ENCODE measurements at places on chromosomes 3 and 15.

GRCh38 chr15:36172955-36173354, 406.5 kb upstream of the CDIN1 start:
- no peak for DNase-seq

DNA sequence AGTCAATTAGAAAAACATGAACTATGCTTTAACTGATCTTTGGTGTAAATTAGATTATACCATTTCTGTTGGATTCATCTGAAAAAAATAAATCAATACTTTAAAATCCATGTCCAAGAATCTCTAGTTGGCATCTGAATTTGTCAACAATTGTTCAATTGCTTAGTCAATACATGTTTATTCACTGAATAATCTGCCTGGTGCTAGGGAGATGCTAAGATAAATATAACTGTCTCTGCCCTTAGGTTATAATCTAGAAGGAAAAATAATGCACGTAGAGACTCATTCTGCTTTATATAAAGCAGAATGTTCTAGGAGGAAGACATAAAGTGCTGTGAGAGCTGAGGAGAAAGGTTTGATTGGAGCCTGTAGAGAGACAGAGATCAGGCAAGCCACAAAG, 537.2 kb upstream of the IL12A start:
- no peak for DNase-seq

DNA sequence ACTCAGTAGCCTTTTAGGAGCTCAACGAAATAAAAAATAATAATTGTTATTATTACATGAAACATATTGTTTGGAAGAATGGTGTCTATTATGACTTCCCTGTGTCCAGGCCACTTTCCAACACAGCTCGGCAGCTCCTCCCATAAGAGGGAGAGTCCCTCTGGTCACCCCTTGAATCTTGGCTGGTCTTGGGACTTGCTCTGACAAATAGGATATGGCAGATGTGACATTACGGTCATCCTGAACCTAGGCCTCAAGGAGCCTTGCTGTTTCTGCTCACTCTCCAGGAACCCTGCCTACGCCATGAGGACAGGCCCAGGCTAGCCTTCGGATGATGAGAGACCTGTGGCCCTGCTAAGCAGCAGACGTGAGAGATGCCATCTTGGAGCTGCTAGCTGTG, 71.8 kb downstream of the OXNAD1 start:
- no peak for DNase-seq

DNA sequence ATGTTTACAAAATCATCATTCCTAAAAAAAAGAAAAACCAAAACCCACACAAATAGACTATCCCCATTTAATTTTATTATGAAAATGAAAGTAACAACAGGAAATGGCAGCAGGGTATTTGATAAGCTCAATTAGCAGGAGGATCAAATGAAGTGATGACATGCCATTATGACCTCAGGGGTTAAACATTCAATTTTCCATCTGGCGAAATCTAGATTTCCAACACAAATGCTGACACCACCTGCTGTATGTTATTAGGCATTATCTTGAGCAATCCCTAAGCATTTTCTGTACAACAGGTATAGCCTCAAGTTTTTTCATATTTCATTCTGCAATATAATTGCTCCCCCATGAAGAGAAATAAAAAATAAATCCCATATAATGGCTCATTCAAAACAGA, 57.1 kb downstream of the SHQ1 start:
- no peak for DNase-seq

- DNase-seq: no peak
Observed at GRCh38 chr15:46322753-46323152, 687.9 kb downstream of the SQOR start.

- DNase-seq: no peak
Observed at GRCh38 chr15:27359586-27359985, 388.6 kb downstream of the GABRG3 start.

GRCh38 chr3:100932491-100932890, 60.7 kb downstream of the ABI3BP start:
- DNase-seq: no peak

- DNase-seq: no peak
Observed at GRCh38 chr15:77838595-77838994, 205.9 kb upstream of the LINGO1 start.

DNA sequence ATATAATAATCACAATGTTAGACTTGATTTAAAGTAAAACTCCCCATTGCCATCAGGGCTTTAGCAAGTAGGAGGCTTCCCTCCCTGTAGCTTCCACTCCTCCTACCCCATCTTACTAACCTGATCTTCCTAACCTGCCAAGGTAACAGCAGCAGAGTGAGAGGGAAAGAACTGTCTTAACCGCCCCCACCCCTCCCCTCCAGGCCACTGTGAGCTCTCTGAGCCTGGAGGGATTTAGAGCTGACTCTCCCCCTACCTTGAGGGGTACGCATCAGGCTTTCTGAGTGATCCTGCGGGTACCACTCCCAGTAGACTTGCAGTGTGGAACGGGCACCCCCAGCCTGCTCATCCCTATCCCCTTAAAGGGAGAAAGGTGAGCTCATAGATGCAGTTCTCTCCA, 11.4 kb upstream of the PRSS50 start:
- no peak for DNase-seq

DNA sequence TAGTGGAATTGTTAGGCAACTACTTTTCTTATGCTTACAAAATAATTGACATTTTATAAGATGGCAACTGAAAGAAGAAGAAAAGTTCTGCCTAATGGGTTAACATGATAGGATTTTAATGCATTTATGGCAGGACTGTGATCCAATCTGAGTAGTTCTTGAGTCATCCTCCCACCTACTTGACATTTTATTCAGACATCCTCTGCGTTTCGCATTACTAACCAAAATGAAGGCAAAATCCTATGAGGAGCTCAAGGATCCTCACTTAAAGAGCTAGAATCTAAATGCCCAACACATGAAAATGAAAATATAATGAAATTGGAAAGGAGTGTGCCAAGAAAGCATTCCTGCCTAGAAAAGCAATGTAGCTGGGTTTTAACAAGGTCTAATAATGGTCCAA, 581.1 kb upstream of the SEMA6D start:
- DNase-seq: no peak

- no peak for DNase-seq
Observed at GRCh38 chr3:114481113-114481512, 187.3 kb downstream of the TIGIT start.

- no peak for DNase-seq
Observed at GRCh38 chr3:100120012-100120411, 5.7 kb upstream of the FILIP1L start.
